ENCODE measurements at places on chromosomes 4 and X.

DNA sequence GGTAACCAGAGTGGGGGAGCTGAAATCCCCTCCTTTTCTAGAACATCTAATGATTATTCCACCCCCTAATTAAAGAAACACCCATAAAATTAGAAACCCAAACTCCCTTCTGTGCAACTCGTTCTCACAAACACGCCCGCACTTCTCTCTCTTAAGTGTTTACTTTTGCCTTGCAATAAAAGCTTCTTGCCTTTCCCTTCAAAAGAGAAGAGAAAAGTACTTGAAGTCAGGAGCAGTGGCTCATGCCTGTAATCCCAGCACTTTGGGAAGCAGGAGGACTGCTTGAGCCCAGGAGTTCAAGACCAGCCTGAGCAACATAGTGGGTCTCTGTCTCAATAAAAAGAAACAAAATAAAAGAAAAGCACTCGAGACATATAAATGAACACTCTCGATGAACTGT, 3.6 kb upstream of the GPR173 start:
- no peak for DNase-seq

- DNase-seq, result no peak
Measured at GRCh38 chrX:38515291-38515690, 46.1 kb upstream of the TSPAN7 start.

DNA sequence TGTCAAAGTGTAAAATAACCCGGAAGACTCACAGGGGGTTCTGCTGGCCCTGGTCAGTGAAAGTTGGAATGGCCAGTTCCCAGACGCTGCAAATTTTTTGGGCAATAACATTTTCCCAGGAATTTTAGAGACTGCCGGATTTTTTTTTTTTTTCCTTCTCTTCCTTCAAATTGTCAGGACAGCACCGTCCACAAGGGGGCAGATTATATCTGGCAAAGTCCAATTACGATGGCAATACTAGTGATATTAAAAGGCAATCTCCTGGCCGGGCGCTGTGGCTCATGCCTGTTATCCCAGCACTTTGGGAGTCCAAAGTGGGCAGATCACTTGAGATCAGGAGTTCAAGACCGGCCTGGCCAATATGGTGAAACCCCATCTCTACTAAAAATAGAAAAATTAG, 20.5 kb downstream of the SLC25A5 start:
- DNase-seq, result no peak

- DNase-seq, result no peak
Measured at GRCh38 chr4:60173103-60173502, 1027.0 kb upstream of the ADGRL3 start.

DNA sequence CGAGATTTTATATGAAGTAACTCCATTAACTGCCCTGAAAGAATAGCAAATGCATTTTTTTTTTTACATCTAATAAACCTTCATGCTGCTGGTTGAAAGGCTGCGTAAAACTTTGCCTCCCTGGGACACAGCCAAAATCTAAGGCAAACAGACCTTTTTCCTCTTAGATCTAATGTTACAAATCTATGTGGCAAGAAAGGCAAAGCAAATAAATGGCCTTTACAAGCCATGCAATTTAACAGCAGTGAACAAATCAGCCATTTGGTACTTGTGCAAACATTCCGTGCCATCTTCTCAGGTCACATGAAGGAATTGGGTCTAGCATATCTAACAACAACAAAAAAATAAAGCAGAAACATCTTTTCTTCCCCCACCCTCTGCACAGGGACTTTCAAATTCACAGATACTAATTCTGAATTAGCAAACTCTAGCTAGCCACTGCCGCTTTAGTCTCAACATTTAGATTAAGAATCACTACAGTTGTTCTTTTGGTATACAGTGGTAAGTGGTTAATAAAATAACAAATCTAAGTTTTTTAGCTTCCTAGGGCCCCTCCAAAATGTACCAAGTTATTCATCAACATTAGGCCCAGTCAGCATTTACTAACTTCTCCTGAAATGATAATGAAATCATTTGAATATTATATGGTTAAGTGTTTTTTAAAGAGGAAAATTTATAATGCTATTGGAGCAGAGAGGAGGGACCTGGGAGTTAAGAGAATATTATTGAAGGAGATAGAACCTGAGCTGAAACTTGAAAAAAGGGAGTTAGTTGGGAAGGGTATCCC, 593.8 kb downstream of the SMARCA1 start:
- DNase-seq, result no peak

- no peak for DNase-seq
Measured at GRCh38 chrX:69232945-69233344, 67.7 kb upstream of the PJA1 start.

GRCh38 chr4:22794732-22795131, 102.0 kb downstream of the GBA3 start:
- no peak for DNase-seq

- no peak for DNase-seq
Measured at GRCh38 chrX:11953615-11954014, 184.7 kb upstream of the FRMPD4 start.

DNA sequence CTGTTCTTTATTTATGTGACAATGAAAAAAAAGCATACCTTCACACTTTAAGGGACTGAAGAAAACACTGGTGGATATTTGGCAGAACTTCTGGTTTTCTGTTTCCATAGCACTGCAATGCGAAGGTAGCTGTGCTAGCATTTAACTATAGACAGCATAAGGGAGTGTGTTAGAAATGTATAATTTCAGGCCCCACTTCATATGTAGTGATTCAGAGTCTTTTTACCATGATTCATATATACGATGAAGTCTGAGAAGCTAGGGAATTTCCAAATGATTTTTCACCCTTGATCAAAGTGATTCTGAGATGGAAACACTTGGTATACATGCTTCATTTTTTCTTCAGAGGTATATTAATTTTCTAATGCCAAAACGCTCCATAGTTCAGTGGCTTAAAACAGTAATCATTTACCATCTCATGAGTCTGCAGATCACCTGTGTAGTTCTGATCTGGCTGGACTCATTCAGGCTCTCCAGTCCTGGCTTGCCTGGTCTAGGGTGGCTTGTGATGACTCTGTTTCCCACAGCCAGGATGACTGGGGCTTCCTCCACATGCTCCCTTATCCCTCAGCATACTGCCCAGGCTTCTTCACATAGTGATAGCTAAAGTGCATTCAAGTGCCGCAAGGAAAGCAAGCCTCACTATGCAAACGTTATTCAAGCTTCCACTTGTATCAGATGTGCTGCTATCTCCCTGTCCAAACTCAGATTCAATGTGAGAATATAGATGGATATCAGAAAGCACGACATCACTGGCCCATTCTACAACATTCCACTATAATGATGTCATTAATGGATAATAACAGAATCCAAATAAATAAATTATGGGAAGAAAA, 790.1 kb downstream of the TECRL start:
- no peak for DNase-seq

DNA sequence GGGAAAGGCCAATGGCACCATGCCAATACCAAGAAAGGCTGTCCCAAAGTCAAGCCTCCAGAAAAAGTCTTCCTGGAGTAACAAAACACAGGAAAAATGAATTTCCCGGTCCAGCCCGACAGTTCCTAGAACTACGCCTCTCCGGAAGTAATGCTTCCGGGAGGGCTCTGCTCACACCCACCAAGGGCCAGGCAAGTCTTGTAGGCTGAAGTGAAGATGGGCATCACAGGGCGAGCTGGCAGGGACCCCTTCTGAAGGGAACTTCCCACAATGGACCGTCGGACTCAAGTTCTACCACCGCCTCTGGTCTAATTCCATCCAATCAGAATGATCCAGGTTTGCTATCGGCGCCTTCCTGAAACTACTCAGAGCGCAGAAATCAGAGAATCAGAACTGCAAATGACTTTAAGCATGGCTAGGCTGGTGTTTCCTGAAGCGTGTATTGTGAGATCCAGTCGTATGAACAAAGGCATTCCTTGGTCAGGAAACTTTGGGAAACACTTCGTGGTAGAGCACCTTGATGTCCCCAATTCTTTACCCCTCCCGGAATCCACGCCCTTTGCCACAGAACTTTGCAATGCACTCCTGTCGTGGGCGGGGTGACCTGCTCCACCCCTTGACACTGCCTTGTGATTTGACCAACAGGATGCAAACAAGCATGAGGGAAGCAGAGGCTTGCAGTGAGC, 127.8 kb downstream of the BCOR start:
- no peak for DNase-seq

DNA sequence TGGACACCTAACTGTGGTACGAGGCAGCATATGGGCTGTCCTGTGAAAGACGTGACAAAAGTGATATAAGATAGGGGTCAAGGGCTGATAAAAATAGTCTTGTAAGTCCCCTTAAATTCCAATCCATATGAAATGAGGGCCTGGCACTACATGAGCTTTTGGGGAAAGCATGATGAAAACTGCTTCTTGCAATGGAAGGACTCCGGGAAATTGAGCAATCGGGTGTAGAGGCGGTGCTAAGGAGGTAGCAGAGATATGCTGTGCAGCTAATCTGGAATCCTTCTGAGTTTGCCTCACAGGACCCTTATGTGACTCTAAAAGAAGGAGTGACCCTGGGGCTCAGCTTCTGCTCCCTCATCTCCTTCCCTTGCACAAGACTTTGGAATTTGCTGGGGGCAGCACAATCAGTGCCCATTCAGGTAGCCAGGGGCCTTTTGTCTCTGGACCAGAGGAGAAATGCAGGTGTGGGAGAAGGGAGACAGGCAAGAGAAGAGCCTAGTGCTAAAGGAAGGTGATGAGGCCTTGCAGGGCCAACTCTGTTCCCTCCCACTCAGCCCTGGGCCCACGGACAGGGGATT, 12.8 kb downstream of the CLDN2 start:
- DNase-seq, result no peak

All from T-helper 2 cell (primary cell).